ENCODE measurements at places on chromosomes 6 and 20.

GRCh38 chr6:6619021-6619794 is 30.7 kb downstream of the LY86 start:
- no peak for DNase-seq

DNA sequence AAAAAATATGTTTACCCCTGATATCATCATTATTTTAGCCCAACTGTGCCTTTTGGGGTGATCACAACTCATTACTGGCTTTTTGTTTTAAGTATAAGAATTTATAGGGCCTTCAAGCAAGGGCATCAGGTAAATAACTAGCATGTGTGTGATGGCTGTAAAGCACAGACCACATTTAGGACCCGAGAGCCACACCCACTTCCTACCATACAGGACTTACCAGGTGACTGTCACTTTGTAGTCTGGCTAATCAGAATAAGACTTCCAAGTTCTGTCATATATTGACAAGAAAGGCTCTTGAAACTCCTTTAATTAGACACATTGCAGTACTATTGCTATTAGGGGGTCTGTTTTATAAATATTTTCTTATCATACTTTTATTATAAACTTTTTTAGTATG is 31.1 kb downstream of the TMEM242 start:
- DNase-seq: no peak

GRCh38 chr20:10217721-10218410 is 764 bp upstream of the SNAP25 start:
- DNase-seq: peak; percentile 67

DNA sequence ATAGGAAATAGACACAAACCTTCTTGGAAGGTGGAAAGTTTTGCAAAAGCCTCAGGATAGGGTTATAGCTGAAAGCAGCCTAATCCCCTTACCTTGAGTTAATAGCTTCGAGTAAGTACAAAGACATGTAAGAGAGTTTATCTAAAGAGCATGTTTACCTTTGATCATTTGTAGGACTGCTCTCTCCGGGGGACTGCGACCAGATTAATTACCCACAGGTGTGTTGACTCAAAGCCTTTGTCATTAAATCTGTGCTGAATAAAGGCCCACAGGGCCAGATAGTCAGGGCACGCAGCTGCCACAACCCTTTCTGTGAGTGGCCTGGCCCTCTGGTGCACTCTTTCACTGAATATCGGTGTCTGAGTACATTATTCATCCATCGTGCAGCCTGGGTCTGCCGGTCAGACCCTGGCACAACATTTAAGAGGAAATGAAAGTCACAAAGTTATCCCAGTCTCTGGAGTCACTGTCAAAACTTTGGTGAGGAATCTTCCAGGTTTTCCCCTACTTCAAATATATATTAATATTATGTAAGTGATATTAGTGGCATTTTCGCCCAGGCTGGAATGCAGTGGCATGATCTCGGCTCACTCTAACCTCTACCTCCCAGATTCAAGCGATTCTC is 5.4 kb upstream of the MICA start:
- DNase-seq: no peak

- DNase-seq: no peak
Measured at GRCh38 chr6:118017301-118017848, 110.3 kb downstream of the SLC35F1 start.

DNA sequence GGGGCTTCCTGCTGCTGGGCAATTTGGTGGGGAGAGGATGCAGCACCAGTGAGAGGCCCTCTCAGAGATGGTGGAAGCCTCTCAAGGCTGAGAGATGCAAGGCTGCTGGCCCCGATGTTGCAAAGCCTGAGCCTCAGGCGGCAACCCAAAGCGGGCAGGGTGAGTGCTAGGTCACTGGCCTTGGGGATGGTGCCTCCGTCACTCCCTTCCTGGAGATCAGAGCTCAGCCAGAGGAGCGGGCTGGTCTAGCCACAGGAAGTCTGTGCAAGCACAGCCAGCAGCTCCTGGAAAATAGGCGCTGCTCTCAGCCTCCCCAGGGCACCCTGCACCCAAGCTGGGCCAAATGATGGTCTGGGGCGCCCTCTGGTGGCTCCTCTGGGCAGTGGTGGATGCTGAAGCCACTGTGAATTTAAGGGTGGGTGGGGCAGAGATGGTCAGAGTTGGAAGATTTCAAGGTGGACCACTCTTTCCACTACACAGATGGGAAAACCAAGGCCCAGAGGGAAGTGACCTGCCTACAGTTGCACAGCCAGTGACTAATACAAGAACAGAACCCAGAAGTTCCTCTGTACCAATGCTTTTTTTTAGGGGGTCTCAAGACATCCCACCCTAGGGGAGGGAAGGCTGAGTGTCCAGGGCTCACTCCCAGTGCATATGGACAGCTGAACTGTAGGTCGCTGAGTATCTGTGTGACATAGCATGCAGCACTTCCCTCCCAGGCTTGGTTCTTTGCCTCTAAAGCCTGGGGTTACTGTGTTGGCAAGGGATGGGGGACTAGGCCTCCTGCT is 20.8 kb downstream of the C20orf203 start:
- DNase-seq: peak; percentile 92

GRCh38 chr6:45436544-45437438 is 59.1 kb upstream of the SUPT3H start:
- DNase-seq: peak; percentile 67

DNA sequence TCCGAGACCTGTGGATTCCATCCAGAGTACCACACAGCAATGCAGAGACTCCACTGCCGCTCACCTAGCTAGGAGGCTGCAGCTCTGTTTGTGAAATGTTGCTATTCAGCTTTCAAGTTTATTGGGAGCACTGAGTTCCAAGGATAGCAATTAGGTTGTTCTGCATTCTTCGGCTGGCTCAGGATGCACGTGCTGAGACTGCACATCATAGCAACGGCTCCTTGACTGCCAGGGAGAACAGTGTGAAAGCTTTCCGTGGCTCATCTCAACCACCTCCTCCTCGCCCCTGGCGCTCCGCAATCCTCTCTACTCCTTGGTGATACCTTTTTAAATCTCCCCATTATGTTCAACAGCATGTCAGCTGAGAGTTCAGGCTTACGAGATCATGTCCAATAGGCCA is 116.6 kb downstream of the TSHZ2 start:
- no peak for DNase-seq

All from activated CD4-positive, alpha-beta memory T cell treated with anti-CD3 and anti-CD28 coated beads for 36 hours (primary cell).